ENCODE measurements at places on chromosomes 12 and 14. TPM values are rescaled to one million over a fixed set of nuclear protein-coding genes. Genes with fewer than 3 reads are reported as not detected.

The TRHDE gene
- not detected for total RNA-seq

The TEX22 gene
- total RNA-seq = 0.09 TPM

The MYL2 gene
- not detected for total RNA-seq

The CIROP gene
- total RNA-seq = not detected

The MYG1 gene
- 40.4 TPM for total RNA-seq

The REP15 gene
- total RNA-seq = 1.5 TPM

The ANKRD9 gene
- total RNA-seq = 8.0 TPM

The MYH6 gene
- total RNA-seq = not detected

The BMP4 gene
- total RNA-seq = 62.3 TPM

The SCN8A gene
- total RNA-seq = 5.7 TPM

The ULK1 gene
- 15.2 TPM for total RNA-seq

The MDGA2 gene
- total RNA-seq = not detected

The ART4 gene
- 17.9 TPM for total RNA-seq

The VSIG10 gene
- total RNA-seq = 16.1 TPM

The DIP2B gene
- total RNA-seq = 27.5 TPM

The SSPN gene
- 0.27 TPM for total RNA-seq

The NFE2 gene
- not detected for total RNA-seq

The SMAGP gene
- 10.2 TPM for total RNA-seq

The GALNT9 gene
- total RNA-seq = 0.36 TPM

The MAGOHB gene
- 27.3 TPM for total RNA-seq

The CPNE8 gene
- total RNA-seq = 6.5 TPM

The SMIM41 gene
- not detected for total RNA-seq

The CCDC77 gene
- total RNA-seq = 6.3 TPM

The PZP gene
- total RNA-seq = 1.5 TPM

The AKAP3 gene
- total RNA-seq = 0.47 TPM

The PRB2 gene
- total RNA-seq = not detected
